ENCODE measurements at places on chromosomes 2 and 18. TPM values are rescaled to one million over a fixed set of nuclear protein-coding genes. Genes with fewer than 3 reads are reported as not detected.

The CXCR4 gene
- total RNA-seq, result 11.9 TPM

The STK25 gene
- total RNA-seq, result 94.5 TPM

GRCh38 chr2:98084869-98085238, 2.1 kb upstream of the VWA3B start:
- no peak for DNase-seq

The ABHD1 gene
- total RNA-seq, result 1.0 TPM

DNA sequence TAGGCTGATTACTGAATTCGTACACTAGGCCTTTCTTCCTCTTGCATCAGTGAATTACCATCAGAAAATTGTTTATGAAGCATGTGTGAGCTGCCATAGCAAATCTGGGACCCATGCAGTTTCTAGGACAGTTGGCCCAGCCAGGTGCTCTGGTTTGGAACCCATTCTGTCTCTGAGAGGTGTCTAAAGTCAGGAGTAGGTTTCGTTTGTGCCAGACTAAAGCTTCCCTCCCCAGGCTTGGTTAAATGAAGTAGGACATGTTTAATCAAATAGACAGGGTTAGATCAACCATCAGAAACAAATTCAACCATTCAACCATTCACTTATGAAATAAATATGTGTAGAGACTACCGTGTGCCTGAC, 176.9 kb downstream of the ALPK2 start:
- DNase-seq, result no peak

DNA sequence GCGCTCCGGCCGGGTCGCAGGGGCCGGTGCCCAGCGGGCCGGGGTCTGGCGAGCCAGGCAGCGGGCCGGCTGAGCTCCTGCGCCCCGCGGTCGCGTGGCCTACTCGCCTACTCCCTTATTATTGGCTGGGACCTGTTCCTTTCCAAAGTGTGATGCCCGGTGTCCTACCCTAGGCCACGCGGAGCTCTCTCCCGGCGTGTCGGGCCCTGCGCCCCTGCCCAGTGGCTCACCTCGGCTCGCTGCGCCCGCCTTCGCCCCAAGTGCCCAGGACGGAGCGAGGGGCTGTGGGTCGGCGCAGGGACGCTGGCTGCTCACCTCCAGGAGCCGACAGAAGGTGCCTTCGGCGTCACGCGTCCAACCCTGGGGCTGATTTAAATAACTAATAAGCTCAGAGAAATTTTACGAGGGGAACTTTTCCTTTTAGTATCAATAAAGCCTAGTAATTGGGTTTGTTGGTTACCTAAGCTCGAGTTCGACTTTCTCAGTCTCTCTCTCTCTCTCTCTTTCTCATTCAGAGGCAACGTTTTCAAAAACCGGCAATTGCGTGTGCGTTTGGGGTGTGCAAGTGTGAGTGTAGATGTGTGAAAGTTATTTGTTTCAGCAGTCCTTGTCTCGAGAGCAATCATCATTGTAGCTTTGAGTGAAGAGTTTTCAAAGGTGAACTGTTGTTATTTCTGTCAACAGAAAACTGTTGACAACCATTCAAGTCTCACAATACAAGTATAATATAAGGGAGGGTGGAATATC, 7.0 kb upstream of the SATB2 start:
- no peak for DNase-seq

- DNase-seq, result no peak
Measured at GRCh38 chr2:156343096-156343939, 10.8 kb upstream of the NR4A2 start.

Measured in right atrium auricular region (tissue), 2 donors.